Esophagus mucosa (tissue), 1 donor: ENCODE measurements at places on chromosomes 1 and 21.

- ATAC-seq = no peak
These were observed 114.9 kb downstream of the SIK1 start for GRCh38 chr21:43312011-43312410.

DNA sequence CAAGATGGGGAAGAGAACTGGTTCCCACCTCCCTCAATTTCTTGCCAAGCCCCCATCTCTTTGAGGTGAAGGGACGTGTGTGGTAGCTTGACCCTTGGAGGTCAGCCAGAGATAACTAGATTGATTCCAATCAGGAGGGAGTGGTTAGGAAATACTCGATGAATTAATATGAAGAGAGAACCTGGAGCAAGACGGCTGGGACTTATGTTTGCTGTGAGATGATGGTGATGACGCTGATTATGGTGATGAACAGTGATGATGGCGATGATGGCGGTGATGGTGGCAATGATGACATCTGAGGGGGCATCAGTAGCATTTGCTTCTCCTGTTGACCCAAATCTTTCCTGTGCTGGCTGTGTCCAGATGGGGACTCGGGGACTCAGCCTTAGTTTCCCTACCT lies 724 bp downstream of the PADI1 start:
- no peak for ATAC-seq

DNA sequence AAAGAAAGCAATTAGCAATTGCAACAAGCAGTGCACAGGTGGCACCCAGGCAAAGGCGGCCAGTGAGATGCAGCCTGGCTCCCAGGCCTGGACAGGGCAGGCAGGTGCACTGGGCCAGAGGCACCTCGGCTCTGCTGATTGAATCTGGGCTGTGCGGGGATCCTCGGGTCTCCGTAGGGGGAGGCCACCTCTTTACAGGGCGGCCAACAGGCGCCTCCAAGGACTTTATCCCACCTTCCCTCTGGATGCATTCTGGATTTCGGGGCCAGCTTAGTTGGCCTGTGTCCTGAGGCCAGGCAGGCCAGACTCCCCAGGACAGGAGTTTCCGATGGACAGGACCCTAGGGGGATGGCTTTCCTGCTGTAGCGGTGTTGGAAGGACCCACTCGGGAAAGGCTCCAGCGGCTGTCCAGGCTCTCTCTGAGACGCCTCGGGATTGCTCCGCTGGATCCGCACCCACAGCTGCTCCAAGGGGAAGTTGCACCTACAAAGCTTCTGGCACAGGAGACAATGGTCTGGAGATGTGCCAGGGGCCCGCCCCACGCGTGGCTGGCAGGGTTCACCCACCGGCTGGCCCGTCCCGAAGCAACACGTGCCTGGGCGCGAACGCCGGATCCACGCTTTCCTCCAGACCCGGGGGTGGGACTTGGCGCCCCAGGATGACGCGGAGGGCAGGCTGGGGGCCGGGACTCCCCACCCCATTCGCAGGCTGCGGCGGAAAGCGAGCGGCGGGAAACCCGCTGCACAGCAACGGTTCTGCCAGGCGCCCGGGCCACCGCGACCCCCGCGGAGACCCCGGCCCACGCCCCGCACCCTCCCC lies 810 bp downstream of the SLC19A1 start:
- peak; percentile 82 for ATAC-seq

- peak; percentile 36 for ATAC-seq
These were observed 41.0 kb upstream of the HAO2 start for GRCh38 chr1:119327450-119328155.

DNA sequence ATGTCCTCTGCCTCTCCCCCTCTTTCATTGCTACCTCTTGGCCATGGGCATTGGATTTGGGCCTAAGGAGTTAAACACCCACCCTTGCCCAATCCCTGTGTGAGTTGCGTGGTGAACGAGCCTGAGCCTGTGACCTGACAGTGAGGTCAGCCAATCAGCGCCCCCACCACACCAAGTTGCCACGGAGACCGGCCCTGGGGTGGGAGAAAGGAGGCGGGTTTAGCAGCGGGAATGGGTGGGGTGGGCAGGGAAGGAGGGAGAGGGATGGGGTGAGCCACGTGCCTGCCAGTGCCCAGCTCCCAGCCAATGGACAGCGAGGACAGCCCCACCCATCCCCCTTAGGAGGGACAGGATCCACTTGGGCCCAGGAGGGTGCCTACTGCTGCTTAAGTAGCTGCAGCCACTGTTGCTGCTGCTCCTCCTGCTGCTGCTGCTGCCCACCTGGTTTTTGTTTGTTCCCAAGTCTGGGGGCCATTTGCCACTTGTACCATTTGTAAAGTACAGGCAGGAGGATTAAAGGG lies 9.5 kb downstream of the ZBTB7B start:
- ATAC-seq = peak; percentile 68

DNA sequence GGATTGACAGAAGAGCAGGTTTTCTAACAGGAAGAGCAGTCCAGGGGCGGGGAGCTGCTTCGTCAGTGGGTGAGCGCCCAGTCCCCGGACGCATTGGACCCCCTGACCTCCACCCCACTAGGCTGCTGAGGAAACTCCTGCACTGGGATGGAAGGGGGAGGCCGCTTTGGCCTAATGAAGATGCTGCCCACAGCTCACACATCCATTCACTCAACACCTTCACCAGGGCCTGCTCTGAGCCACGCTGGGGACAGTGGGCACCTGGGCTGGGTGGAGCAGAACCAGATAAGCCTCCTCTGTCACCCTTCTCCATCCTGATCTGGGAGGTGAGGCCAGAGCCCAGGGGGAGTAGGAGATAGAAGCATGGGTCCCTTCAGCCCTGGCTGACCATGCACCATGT lies 13.3 kb downstream of the LRP8 start:
- no peak for ATAC-seq

- ATAC-seq = no peak
These were observed 153.2 kb downstream of the COQ8A start for GRCh38 chr1:227093309-227093708.
